ENCODE measurements at places on chromosomes 5 and 9. TPM values are rescaled to one million over a fixed set of nuclear protein-coding genes. Genes with fewer than 3 reads are reported as not detected.

Gene PCDHGB4
- 7.3 TPM for total RNA-seq

Gene UBAP1
- 39.3 TPM for total RNA-seq

Gene PKD2L2
- not detected for total RNA-seq

Gene IFNE
- not detected for total RNA-seq

Gene BTNL8
- 0.29 TPM for total RNA-seq

Gene BNC2
- total RNA-seq = 69.0 TPM

Gene EIF4E1B
- total RNA-seq = not detected

Gene GPR21
- total RNA-seq = 8.8 TPM

Gene GPSM1
- 22.7 TPM for total RNA-seq

Gene CDKN2B
- total RNA-seq = 4.8 TPM

- no peak for DNase-seq
These were observed 106.6 kb upstream of the PJA2 start for GRCh38 chr5:109516390-109516789.

- peak; percentile 91 for DNase-seq
These were observed 18.7 kb upstream of the RNF130 start for GRCh38 chr5:180090098-180090768.

GRCh38 chr5:176816043-176816745 lies 5.8 kb downstream of the UNC5A start:
- no peak for DNase-seq

DNA sequence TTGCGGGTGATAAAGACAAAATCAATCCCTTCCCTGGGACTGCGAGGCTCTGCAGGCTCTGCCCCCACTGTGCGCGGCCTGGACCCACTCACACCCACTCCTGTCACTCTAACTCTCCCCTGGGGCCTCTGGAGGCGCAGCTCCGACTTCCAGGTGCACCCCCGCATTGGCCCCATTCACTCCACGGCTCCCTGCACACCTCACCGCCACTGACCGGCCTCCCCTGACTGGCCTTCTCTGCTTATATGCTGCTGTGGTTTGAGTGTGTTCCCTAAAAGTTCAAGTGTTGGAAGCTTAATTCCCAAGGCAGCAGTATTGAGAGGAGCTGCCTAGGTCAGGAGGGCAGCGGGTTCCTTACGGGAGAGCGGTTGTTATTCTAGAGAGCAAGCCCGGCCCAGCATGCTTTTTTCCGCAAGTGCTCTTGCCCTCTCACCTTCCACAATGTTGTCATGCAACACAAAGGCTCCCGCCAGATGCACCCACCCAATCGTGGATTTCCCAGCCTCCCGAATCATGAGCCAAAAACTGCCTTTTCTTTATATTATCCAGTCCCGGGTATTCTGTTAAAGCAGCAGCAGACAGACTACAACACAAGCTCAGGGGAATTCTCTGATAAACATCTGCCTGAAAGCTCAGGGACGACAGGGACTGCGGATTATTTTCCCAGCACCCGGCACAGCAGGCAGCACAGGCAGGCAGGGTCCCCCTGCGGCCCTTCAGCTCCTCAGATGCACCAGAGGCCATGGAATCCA lies 73.5 kb upstream of the LRRTM2 start:
- DNase-seq = no peak

- DNase-seq = peak; percentile 48
These were observed 120.2 kb downstream of the SEMA6A start for GRCh38 chr5:116454417-116454927.

- DNase-seq = no peak
These were observed 134.7 kb downstream of the MACIR start for GRCh38 chr5:103393101-103393754.

GRCh38 chr5:91022518-91022917 lies 360.6 kb downstream of the ARRDC3 start:
- DNase-seq = no peak

DNA sequence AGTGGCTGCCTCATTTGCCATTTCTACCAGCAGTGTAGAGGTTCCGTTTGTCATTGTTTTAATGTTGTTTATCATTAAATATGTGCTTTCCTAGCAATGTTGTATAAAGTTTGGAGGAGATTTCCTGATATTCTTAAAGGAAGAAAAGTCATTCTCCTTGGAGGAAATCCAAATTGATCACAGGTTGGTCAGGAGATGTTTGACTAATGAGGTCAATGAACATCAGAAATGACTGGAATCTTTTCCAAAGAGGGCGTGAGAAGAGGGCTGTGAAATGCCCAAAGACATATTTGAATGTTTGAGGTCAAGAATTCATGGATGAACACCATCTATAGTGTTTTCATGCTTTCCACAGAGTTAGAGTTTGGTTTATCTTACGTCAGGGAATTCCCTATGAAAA lies 471.3 kb downstream of the MAT2B start:
- no peak for DNase-seq

- DNase-seq = no peak
These were observed 13.9 kb downstream of the KDM4C start for GRCh38 chr9:6771722-6772121.

- DNase-seq = peak; percentile 61
These were observed 174.0 kb downstream of the GDNF start for GRCh38 chr5:37665889-37666288.

DNA sequence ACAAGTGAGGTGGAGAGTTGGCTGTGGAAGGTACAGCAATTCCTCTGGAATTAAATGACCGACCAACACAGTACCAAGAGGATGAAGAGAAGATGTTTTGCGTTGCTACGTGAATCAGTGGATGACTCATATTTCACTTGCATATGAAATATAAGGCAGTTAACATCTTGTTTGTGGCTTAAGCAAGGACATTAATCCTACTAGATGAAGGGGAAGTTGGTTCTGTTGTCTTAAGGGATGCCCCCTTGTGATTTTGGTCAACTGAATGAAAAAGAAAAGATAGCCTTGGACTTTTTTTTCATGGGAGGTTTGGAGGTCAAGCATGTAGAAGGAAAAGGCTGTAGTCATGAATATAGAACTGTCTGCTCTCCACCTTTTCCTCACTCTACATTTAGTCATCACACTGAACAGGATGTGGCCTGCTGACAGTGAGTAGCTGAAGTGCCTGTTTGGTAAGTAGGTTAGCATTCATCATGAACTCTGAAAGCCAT lies 33.9 kb downstream of the VLDLR start:
- no peak for DNase-seq

GRCh38 chr9:30815585-30815984 lies 1568.9 kb upstream of the ACO1 start:
- DNase-seq = no peak

DNA sequence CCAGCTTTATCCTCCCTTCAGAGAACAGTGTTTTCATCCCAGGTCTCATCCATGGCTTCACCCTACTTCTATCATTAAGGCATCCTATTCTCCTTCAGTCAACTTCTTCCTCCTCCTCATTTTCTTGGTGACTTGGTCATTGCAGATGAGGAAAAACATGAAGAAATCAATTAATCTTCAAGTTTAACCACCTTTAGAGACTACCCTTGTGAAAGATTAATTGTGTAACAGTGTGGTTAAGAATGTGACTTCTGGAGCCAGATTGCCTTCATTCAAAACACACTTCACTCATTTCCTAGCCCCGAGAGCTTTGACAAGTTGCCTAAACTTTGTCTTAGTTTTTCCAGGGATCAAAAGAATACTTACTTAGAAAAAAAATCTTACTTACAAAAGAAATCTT lies 110.0 kb downstream of the STK32A start:
- DNase-seq = no peak
